ENCODE measurements at places on chromosomes 1 and 21.

DNA sequence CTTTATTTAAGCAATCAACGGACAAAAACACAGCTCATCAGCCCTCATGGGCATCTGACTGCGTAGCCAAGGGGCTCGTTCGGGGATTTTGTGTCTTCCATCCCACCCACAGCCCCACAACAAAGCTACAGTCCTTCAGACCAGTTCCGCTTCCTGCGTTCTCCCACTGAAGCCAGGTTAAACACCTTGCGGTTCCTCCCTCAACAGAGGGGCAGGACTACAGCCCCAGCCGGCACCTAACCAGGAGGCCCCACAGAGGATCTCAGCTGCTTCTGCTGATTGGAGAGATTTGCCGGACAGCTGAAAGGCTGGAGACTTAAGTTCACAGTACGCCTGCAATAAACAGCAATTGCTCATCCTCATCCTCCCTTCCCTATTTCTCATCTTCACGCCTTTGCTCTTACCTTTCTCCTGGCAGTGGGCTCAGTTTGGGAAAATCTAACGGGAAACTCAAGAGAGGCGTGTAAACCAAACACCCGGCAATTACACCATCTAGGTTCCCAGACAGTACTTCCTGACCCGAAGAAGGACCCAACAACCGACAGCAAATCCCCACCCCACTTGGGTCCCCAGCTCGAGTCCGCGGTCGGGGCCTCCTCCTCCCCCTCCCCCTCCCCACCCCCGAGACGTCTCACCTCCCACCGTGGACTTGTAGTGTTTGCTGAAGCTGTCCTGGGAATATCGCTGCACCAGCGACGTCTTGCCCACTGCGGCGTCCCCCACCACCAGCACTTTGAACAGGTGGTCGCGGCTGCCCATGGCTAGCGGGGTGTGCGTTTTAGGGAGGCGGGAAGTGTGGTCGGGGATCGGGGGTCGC, 876 bp downstream of the RAB29 start:
- DNase-seq, result no peak

GRCh38 chr21:27393726-27394125, 426.8 kb upstream of the ADAMTS5 start:
- DNase-seq, result no peak

DNA sequence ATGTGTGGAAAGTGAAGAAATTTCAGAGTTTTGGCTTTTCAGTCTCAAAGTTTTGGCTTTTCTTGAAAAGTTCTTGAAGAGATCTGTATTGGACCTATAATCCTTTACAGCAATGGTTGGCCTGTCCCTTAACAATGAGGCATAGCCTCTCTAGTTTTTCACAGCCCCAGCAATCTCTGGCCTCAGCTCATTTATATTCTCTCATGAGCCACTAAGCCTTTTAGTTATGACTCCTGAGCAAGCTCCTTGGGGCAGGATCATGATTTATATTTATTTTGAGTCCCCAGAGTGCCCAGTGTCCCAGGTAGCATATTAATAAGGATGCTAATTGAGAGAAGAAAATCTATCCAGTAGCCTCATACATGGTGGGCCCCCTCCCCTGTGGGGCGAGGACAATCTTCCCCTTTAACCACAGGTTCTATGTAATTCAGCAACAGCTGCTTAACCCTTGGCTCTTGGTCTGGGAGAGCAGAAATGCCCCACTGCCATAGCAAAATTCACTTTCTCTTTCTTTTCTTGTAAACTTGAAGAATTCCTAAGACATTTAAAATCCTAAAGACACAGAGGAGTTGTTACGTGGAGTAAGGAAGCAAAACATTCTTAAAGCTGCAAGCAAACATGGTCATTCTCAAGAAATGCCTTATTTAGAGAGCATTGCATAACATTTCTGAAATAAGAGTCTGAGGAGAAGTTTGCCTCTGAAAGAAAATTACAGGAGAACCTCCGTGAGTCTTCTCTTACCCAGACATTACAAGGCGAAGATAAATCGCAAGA, 6.3 kb downstream of the NGF start:
- DNase-seq, result no peak

DNA sequence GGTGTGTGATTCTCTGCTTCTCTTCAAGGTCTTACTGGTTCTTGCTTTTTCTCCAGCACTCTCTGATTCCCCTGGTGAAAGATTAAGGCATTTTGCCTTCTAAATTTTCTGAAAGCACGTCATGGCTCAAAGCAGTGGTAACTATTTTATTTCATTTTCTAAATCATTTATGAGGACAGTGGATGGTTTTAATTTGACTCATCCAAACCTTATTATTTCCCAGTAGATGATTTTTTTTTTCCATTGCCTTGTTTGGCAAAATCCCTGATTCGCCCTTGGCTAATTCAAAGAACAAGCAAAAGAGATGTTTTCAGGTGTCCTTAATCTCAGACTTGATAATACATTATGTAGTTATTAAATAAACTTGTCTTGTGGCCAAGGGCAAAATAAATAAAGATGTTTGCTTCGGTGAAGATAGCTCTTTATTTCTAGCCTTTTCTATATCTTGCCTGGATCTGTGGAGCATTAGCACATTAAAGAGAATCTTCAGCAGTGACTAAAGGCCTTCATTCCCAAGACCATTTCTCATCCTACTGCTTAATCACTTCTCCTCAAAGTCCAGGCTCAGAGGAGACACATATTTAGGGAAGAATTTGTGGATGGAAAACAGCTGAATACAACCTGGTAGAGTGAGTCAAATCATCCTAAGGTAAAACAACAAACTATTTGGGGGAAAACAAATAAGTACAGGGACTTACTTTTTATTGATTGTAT, 359.8 kb downstream of the DUSP10 start:
- DNase-seq, result no peak

GRCh38 chr1:12405325-12406210, 175.7 kb downstream of the VPS13D start:
- no peak for DNase-seq

GRCh38 chr1:36342426-36343185, 19.2 kb upstream of the EVA1B start:
- no peak for DNase-seq

- DNase-seq, result no peak
Measured at GRCh38 chr1:37606481-37607263, 10.9 kb upstream of the GNL2 start.

- no peak for DNase-seq
Measured at GRCh38 chr1:24900985-24901781, 28.9 kb downstream of the RUNX3 start.

- DNase-seq, result no peak
Measured at GRCh38 chr1:171292799-171293198, 21.2 kb upstream of the FMO4 start.

GRCh38 chr21:27475363-27475955, 508.6 kb upstream of the ADAMTS5 start:
- DNase-seq, result no peak

- DNase-seq, result no peak
Measured at GRCh38 chr1:30659702-30660101, 63.7 kb downstream of the MATN1 start.

DNA sequence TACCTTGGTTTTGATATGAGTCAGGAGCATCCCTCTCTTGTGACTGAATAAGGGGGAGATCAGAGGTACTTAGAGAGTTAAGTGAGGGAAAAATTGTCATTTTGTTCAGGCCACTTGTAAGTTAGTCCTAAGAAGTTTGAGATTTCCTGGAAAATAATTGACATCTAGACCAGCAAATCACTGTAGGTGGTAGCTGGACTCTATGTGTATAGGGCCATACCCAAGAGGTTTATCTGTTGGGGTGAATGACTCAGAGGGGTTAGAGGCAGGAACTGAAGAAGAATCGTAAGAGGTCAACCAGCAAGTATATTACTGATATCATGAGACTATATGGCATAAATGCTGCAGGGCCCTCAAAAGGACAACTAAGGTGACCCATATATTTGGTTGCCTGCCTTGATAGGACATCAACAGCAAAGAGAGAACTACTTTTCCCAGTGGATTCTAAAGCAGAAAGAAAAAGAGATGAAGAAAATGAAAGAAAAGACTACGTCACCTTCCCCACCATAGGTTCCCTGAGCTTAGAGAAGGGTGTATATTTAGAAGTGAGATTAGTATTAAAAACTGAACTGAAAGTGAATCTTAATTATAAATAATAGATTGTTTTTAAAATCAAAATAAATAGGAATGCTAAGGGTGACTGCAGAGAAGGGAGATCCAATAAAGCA, 8.0 kb upstream of the RNPC3 start:
- no peak for DNase-seq

DNA sequence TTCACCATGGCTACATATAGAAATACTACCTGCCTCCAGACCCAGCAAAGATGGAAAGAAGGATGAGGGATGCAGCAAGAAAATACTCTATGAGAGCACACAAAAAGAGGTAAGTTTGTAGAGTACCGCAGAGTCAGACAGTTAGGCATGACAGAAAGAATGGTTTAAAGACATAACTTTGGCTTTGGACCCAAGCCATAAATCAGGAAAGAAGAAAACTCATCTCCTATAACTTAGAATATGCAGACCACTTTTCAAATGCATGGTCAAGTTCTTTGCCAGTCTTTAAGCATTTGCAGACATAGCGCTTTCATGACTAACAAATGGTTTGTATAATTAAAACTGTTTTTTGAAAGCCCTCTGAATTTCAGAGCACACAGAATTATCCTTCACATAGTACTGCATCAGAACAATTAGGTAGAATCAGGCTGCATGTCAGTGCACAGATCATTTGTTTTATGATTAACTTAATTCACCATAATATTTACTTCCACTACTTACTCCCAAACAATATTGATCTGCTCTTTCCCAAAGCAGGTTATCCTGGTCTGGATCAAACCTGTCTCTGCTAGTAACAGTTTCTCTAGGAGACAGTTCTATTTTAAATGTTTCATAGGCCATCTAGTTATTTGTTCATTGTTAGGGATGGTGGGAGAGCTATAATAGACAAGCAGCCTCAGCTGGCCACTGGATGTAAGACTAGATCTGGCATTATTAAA, 280.7 kb upstream of the NR5A2 start:
- DNase-seq, result no peak

DNA sequence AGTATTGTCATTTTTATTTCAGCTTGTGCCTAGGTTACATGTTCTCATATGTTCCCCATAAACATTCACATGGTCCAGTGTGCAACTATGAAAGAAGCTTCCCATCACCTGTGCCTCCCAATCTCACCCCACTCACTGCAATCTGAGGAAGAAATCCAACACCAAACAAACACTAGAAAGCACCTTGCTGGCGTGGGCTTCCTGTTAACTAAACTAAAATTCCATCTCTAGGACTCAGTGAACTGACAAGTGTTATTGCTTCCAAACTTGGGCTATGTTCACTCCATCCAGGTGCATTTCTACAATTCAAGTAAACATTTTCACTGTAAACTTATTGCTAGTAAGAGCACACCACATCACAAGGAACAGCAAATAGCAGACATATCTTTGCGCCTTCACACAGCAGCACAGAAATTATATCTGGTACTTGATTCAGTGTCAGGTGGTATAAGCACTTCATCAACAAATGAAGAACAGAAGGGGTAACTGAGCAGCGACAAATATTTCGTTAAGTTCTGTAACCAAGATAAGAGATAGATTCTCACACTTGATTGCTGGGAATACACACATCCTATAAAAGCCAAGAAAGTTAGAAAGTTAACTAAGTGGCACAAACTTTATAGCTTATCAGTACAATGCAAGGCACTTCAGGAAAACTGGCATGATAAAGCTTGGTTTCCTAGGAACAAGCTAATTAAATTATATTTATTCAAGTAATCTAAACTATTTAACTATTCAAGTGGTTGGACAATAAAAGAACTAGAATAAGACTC, 8.9 kb upstream of the KCNJ15 start:
- no peak for DNase-seq

- no peak for DNase-seq
Measured at GRCh38 chr1:35431173-35431599, 126.0 kb downstream of the KIAA0319L start.

GRCh38 chr1:38733761-38734160, 125.8 kb downstream of the RRAGC start:
- no peak for DNase-seq

GRCh38 chr1:158185770-158186169, 5.1 kb downstream of the CD1D start:
- no peak for DNase-seq

DNA sequence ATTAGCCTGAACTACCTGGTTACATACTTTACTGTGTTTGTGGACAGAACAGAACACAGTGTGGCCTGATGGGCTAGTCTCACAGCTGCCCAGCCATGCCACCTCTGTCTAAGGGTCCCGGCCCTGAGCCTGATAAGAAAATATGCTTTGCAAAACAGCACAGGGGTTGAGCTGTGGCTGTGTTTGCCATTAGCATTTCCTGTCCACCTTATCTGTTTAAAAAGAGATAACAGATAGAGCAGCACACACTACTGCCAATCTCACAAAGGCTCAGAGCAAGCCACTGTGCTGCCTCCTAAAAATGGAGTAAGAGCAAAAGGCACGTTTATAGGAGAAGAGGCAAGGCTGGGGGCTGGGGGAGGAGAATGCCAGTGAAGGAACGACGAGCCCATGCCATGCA, 95.0 kb downstream of the SUSD4 start:
- no peak for DNase-seq

- DNase-seq, result no peak
Measured at GRCh38 chr1:63729227-63729620, 44.6 kb upstream of the ROR1 start.

GRCh38 chr1:43147625-43148327, 24.3 kb downstream of the EBNA1BP2 start:
- peak; percentile 64 for DNase-seq

- no peak for DNase-seq
Measured at GRCh38 chr1:65255035-65255655, 54.2 kb upstream of the DNAJC6 start.

DNA sequence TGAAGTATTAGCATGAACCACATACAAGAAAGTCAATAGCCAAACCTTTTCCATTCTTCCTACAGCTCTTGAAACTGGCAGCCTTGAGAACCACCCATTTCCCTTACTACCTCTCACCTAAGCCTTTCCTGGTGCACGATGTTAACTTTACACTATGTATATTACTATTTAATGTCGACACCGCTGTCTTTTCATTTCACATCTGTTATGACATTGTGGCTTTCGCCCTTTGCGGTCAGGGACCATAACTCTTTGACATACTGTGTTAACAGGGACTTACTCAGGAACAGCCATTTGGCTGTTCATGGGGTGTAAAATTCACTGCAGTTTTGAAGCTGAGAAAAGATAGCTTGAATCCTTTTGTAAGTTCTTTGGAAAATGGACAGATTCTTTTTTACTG, 21.1 kb upstream of the GPR88 start:
- no peak for DNase-seq

- no peak for DNase-seq
Measured at GRCh38 chr1:239956263-239956662, 135.4 kb upstream of the FMN2 start.

DNA sequence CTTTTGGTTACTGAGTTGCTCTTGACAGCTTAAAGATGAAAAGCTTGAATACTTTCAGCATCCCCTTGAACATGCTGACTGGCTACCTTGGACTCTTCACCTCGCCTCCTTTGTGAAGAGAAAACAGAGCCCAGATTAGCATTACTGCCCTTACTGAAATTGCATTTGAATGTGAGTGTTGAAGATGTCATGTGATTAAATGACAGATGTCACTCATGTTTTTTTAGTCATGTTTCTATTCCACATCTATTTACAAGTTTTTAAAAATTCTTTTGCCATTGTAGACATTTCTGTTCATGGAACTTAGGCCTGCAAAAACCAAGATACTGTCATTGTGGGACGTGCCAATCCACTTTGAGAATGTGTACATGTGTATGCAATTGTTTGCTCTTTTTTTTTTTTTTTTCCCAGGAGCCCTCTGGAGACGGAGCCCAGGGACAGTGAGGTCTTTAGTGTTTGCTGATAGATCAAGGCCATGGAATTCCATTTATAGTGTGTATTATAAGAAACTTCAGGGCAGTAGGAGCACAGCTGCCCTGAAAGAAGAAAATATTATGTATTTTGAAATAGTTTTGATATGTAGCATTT, 25.7 kb upstream of the IVNS1ABP start:
- DNase-seq, result no peak

- DNase-seq, result no peak
Measured at GRCh38 chr1:57594002-57594401, 170.1 kb upstream of the DAB1 start.

Measured in NCI-H187 treated with DMSO at 0.1 percent for 48 hours (cell line).